Activated CD4-positive, alpha-beta T cell treated with anti-CD3 and anti-CD28 coated beads, Interleukin-2, amount 10 ng/mL, durations not matched to agents 7 days and 5 days (primary cell): ENCODE measurements at places on chromosomes 11 and 22.

GRCh38 chr11:59898650-59899049, 20.1 kb downstream of the OOSP3 start:
- no peak for DNase-seq

DNA sequence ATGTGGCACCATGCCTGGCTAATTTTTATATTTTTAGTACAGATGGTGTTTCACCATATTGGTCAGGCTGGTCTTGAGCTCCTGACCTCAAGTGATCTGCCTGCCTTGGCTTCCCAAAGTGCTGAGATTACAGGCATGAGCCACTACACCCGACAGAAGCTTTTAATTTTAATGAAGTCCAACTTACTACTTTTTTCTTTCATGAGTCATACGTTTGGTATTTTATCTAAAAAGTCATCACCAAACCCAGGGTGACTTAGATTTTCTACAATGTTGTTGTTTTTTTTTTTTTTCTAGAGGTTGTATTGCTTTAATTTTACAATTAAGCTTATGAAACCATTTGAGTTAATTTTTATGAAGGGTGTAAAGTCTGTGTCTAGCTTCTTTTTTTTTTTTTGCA, 34.9 kb downstream of the JRKL start:
- no peak for DNase-seq

DNA sequence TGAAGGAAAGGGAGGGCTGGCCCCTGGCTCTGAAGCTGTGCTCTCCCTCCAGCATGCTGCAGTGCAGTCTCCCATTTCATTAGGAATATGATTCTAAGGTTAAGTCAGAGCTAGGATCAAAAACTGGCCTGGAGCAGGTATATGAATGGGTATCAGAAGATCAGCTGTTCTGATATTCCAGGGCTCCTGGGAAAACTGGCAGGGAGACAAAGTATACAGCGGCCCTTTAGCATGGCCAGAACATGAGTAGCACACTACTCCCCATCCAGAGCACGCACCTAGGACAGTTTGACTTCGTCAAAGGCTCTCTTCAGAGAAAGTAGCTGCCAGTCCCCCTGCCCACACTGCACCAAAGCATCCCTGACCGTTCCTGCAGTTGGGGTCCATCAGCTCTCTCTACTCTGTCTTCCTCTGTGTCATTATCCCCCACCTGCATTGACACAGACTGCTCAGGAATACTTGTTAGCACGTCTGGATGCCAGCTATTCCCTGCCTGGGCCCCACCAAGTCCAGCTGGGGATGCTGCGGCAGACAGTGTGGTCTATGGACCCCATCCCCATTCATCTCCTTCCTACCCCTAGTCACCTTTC, 4.0 kb upstream of the FCHSD2 start:
- DNase-seq, result no peak

DNA sequence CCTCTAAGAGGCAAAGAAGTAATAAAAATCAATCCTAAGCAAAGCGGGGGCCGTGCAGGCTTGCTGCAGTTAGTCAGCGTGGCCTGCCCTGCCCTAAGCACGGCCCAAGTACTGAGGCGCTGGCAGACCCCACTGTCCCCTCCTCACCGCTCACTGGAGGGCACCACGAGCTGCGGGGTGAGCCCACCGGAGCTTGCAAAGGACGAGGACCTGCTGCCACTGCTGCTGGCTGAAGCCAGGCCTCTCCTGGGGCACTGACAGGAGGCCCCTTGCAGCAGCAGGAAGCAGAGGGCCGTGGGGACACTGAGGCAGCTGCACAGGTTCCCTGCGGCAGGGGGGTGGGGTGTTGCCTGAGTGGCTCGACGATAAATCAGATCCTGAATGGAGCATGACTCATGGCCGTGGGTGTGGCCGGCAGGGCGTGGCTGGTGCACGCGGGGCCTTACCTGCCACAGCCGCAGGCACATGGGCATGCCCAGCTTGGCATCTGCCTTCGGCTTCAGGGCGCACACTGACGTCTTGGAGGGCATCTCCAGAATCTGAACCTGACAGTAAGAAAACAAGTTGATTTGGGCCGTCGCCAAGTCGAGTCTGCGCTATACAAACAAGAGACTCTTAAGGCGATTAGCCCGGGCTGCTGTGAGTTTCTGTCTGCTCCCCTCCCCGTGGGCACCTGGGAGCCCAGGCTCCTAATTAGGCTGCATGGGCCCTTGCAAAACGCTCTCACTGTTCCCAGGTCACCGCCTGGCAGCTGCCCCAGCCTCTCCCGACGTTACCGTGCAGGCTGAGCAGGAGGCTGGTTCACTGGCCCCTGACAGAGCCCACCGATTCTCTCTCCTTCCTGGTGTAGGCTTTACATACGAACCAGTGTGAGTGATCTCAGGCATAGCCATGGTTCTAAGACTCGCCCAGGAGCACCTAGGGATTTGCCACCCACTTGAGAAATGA, 45.9 kb downstream of the TBX1 start:
- no peak for DNase-seq

DNA sequence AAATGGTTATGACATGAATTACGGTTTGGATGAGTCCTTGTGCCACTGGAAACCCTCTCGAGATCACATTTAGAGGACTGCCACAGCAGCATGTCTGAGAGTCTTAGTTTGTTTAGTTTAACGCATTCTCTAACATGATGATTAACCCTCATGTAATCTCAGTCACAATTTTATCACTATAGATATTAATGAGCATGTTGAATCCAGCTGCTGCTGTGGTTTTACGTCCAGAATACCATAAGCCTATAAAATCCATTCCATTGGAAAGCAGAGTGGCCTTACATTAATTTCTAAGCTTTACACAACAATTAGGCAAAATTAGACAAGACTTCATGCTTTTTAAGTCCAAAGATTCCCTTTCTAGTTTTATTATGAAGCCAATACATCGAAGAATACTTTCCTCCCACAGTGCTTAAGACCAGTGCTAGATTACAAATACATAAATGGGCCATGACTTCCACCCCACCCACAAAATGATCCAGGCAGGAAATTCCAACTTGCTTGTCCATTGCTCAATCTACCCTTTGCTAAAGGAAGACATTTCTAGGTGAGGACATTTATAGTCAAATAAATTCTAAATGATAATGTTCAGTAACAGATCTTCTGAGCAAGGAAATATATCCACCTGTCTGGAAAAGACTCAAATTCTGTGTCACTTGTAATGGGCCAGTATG, 3.5 kb upstream of the ELMOD1 start:
- no peak for DNase-seq
